ENCODE measurements at places on chromosomes 12 and 14. TPM values are rescaled to one million over a fixed set of nuclear protein-coding genes. Genes with fewer than 3 reads are reported as not detected.

DNA sequence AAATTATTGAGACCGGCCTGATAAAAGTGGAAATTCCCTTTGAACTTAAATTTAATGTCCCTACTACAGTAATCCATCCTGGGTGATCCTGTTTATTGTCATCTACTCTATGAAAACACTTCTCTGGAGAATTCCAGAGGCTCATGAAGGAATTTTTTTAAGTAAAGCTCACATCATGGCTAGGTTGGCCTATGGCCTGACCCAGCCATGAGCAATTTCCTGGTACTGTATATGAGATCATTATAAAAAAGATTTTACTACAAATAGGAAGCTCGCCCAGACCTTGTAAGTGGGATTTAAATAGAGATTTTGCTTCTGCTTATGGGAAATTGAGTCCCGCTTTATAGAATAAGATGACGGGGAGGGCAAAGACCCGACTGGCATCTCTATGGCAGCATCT is 215.5 kb downstream of the DPF3 start:
- H3K27me3 ChIP-seq, result no peaks in the 10 kb centered on the region
- H3K36me3 ChIP-seq, result no peaks in the 10 kb centered on the region
- no peaks in the 10 kb centered on the region for H3K4me1 ChIP-seq
- DNase-seq, result no peak

OTOGL gene
- total RNA-seq, result under 0.01 TPM

SERPINA9 gene
- total RNA-seq, result 2.0 TPM

DIO3 gene
- total RNA-seq, result 52.1 TPM

DNA sequence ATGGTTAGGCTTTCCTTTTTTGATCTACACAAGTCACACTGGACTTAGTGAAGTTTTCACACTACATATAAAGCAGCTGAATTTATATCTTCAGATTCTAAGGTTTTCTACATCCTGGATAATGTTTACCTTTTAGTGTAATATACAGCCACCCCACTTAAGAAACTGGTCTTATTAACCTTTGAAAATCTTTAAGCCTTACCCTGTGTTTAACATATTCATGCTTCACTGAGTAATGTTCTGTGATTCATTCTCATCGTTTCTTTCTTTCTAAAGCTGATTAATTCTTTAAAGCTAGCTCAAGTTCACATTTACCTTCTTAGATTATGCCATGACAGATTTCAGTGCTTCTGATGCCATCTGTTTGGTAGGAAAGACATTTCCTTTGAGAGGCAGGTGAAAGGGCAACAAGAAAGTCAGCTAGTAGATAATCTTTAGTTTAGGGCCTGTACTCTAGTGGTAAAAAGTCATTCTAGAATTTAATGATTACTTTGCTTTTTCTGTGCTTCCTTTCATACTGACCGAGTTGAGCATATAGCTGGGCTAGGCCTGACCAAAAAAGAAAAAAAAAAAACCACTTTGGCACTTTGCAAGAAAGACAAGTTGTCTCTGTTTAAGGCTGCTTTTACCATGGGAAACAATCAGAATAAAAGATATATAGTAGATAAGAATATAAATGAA is 690.9 kb upstream of the FBXO33 start:
- H3K36me3 ChIP-seq, result no peaks in the 10 kb centered on the region
- H3K27ac ChIP-seq, result no peak overlapping the region
- no peaks in the 10 kb centered on the region for H3K4me1 ChIP-seq
- DNase-seq, result no peak
- H3K4me3 ChIP-seq, result no peak overlapping the region

- no peak for DNase-seq
- no peaks in the 10 kb centered on the region for H3K36me3 ChIP-seq
- H3K27me3 ChIP-seq, result peaks cover 3% of the 10 kb centered on the region
- peaks cover 21% of the 10 kb centered on the region for H3K4me1 ChIP-seq
Measured at GRCh38 chr12:57247041-57247440, 3.9 kb downstream of the STAC3 start.

DNA sequence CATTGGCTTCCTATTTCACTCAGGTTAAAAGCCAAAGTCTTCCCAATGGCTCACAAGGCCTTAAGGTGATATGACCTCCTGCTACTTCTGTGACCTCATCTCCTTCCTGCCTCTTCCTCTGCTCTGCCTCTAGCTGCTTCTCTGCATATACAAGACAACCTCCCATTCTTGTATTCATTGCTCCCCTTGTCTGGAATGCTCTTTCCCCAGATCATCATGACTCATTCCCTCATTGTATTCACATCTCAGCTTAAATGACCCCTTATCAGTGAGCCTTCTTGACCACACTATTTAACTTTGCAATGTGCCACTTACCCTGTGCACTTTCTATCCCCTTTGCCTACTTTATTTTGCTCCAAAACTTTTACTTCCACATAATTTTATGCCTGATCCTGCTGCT is 90.2 kb downstream of the PPP1R12A start:
- no peak overlapping the region for H3K4me3 ChIP-seq
- H3K36me3 ChIP-seq, result no peaks in the 10 kb centered on the region
- H3K27ac ChIP-seq, result no peak overlapping the region
- DNase-seq, result no peak

EML5 gene
- 0.49 TPM for total RNA-seq

DNA sequence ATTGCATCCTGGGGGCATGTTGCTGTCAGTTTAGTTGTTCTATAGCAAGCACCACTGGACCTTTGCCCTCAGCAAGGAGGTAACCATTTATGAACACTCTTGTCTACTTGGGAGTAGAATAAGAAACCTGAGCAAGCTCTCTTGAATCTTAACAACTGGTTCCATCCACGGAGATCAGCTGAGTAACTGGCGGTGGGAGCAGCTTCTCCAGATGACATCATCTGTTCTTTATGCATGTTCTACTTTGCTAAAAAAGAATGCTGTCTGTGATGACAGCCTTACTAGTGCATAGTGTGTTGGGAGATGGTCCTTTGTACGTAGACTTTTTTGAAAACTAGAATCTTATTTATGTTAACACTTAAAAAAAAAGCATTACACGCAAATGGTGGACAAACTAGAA is 17.7 kb downstream of the SLC4A8 start:
- no peak overlapping the region for H3K27ac ChIP-seq
- no peak overlapping the region for H3K4me3 ChIP-seq
- no peaks in the 10 kb centered on the region for H3K36me3 ChIP-seq
- H3K4me1 ChIP-seq, result no peaks in the 10 kb centered on the region
- no peak for DNase-seq
- no peaks in the 10 kb centered on the region for H3K27me3 ChIP-seq

SERPINA12 gene
- total RNA-seq, result 8.6 TPM

DNA sequence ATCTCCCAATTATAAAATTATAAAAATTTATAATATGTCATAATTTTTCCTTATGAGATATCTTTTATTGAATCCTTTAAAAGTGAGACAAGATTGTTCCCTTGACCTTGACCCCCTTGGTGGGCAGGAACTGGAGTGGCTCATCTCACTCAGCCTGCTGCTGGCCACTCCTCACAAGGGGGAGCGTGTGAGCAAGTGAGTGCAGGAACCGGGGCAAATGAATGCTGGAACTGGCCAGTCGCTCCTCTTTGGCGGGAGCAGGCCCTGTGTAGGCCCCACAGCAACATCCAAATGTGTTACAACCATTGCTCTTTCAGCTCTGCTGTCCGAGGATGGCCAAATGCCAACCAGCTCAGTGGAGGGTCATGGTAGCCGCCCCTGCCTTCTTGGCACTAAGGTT is 178.8 kb downstream of the ETNK1 start:
- no peak overlapping the region for H3K4me3 ChIP-seq
- no peaks in the 10 kb centered on the region for H3K4me1 ChIP-seq
- DNase-seq, result no peak
- no peaks in the 10 kb centered on the region for H3K36me3 ChIP-seq
- H3K27me3 ChIP-seq, result no peaks in the 10 kb centered on the region

TPH2 gene
- total RNA-seq, result not detected

- no peak overlapping the region for H3K4me3 ChIP-seq
- peaks cover 45% of the 10 kb centered on the region for H3K4me1 ChIP-seq
- peaks cover 12% of the 10 kb centered on the region for H3K36me3 ChIP-seq
- no peak for DNase-seq
- peak overlapping the region; percentile 61 for H3K27ac ChIP-seq
- no peaks in the 10 kb centered on the region for H3K27me3 ChIP-seq
Measured at GRCh38 chr14:59333668-59334067, 131.5 kb downstream of the GPR135 start.

- H3K4me3 ChIP-seq, result no peak overlapping the region
- H3K36me3 ChIP-seq, result no peaks in the 10 kb centered on the region
- peaks cover 15% of the 10 kb centered on the region for H3K4me1 ChIP-seq
- no peak for DNase-seq
- H3K27ac ChIP-seq, result no peak overlapping the region
- no peaks in the 10 kb centered on the region for H3K27me3 ChIP-seq
Measured at GRCh38 chr12:91920276-91920675, 225.4 kb downstream of the BTG1 start.

- H3K27me3 ChIP-seq, result no peaks in the 10 kb centered on the region
- DNase-seq, result no peak
- H3K36me3 ChIP-seq, result no peaks in the 10 kb centered on the region
- no peak overlapping the region for H3K27ac ChIP-seq
- H3K4me3 ChIP-seq, result no peak overlapping the region
Measured at GRCh38 chr12:11868027-11868426, 202.7 kb upstream of the BCL2L14 start.

DNA sequence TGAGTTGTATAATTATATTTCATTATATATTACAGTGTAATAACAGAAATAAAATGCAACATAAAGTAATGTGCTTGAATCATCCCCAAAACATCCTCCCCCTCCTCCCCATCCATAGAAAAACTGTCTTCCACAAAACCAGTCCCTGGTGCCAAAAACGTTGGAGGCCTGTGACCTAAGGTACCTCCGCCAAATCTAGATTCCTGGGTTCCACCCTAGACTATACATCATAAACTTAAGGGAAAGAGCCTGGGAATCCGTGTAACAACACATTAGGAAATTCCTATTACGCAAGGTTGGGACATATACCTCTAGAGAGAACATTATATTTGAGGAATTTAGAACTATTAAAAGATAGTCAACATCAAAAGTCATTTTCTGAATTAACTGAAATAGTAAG is 38.0 kb downstream of the SPPL3 start:
- H3K36me3 ChIP-seq, result no peaks in the 10 kb centered on the region
- no peaks in the 10 kb centered on the region for H3K27me3 ChIP-seq
- peaks cover 18% of the 10 kb centered on the region for H3K4me1 ChIP-seq

DNA sequence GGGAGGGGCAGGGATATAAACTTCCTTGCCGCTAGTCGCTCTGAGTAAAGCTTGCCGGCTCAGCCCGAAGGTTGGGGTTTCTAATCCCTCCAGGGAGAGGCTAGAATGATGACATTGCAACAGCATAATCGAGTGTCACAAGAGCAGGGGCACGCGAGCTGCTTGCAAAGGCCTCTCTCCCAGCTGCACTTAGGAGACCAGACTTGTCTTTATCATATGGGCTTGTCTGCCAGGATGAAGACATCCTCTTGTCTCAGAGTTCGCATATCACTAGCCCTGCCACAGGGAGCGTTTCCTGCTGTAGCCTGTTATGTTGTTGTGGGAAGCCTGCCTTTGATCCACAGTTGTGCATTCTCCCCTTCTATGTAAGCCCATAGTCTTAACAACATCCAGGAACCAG is 180.0 kb downstream of the ESR2 start:
- no peaks in the 10 kb centered on the region for H3K36me3 ChIP-seq
- H3K27me3 ChIP-seq, result no peaks in the 10 kb centered on the region
- H3K4me1 ChIP-seq, result no peaks in the 10 kb centered on the region
- no peak for DNase-seq
- H3K27ac ChIP-seq, result no peak overlapping the region
- H3K4me3 ChIP-seq, result no peak overlapping the region

POTEG gene
- not detected for total RNA-seq

DNA sequence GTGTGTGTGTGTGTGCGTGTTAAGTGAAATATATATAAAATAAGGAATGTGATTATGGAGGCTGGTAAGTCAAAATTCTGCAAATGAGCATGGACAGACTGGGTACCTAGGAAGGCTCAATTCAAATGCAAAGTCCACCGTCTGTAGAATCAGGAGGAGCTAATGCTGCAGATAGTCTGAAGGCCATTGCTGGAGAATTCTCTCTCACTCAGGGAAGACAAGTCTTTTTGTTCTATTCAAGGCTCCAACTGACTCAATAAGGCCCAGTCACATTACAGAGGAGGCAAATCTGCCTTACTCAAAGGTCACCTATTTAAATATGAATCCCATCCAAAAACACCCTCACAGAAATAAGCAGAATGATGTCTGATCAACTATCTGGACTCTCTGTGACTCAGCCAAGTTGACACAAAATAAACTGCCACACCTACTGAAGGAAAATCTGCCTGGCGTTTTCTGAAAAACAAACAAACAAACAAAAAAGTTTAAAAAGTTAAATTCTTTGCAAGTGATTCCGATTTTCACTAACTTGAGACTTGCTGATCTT is 684 bp upstream of the KLRF2 start:
- H3K27ac ChIP-seq, result no peak overlapping the region
- DNase-seq, result no peak
- H3K36me3 ChIP-seq, result no peaks in the 10 kb centered on the region
- H3K27me3 ChIP-seq, result no peaks in the 10 kb centered on the region

All from vagina (tissue), 2 donors.